ENCODE measurements at places on chromosomes 6 and 20. TPM values are rescaled to one million over a fixed set of nuclear protein-coding genes. Genes with fewer than 3 reads are reported as not detected.

OOEP gene
- total RNA-seq: not detected

TMEM74B gene
- total RNA-seq: 1.8 TPM

RNF182 gene
- not detected for total RNA-seq

RUNX2 gene
- total RNA-seq: 8.0 TPM

DNAH8 gene
- not detected for total RNA-seq

CCN5 gene
- not detected for total RNA-seq

SOBP gene
- 1.1 TPM for total RNA-seq

MYO6 gene
- total RNA-seq: 1.4 TPM

All from activated CD8-positive, alpha-beta T cell treated with anti-CD3 and anti-CD28 coated beads for 36 hours (primary cell).